ENCODE measurements at places on chromosomes 7 and 10. TPM values are rescaled to one million over a fixed set of nuclear protein-coding genes. Genes with fewer than 3 reads are reported as not detected.

GRCh38 chr10:110056822-110057221, 49.0 kb downstream of the ADD3 start:
- H3K4me3 ChIP-seq: no peak overlapping the region
- H3K4me1 ChIP-seq: peaks cover 13% of the 10 kb centered on the region
- H3K27me3 ChIP-seq: no peaks in the 10 kb centered on the region
- DNase-seq: no peak
- no peak overlapping the region for H3K27ac ChIP-seq

GRCh38 chr7:91137153-91137787, 127.0 kb upstream of the FZD1 start:
- H3K27ac ChIP-seq: no peak overlapping the region
- no peaks in the 10 kb centered on the region for H3K4me1 ChIP-seq
- no peak for DNase-seq
- H3K27me3 ChIP-seq: no peaks in the 10 kb centered on the region
- H3K4me3 ChIP-seq: no peak overlapping the region

DNA sequence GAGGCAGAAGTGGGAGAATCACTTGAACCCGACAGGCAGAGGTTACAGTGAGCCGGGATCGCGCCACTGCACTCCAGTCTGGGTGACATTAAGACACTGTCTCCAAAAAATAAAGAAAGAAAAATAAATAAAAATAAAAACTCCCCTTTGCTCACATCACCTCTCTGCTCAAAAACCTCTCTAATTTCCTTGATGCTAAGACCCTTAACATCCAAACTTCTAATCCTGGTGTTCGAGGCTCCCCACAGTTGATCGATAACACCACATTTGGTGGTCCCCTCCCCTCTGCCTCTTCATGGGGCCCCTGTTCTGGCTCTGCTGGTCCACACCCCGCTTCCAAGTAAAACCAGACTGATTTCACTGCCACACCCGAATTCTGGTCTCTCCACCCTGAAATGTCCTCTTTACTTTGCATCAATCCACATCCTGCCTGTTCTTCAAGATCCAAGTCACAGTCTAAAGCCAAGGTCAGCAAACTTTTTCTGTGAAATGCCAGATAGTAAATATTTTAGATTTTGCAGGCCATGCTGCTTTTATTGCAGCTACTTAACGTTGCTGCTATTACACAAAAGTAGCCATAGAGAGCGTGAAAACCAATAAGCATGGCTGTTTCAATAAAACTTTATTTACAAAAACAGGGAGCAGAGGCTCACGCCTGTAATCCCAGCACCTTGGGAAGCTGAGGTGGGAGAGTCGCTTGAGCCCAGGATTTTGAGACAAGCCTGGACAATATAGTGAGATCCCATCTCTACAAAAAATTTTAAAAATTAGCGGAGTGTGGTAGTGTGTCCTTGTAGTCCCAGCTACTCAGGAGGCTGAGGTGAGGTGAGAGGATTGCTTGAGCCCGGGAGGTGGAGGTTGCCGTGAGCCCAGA, 11.8 kb downstream of the MOSPD3 start:
- no peak for DNase-seq
- no peaks in the 10 kb centered on the region for H3K27me3 ChIP-seq
- no peak overlapping the region for H3K4me3 ChIP-seq
- H3K36me3 ChIP-seq: peaks cover 5% of the 10 kb centered on the region
- no peak overlapping the region for H3K27ac ChIP-seq
- H3K4me1 ChIP-seq: no peaks in the 10 kb centered on the region

- no peak for DNase-seq
- no peaks in the 10 kb centered on the region for H3K27me3 ChIP-seq
- no peak overlapping the region for H3K27ac ChIP-seq
- H3K36me3 ChIP-seq: no peaks in the 10 kb centered on the region
Observed at GRCh38 chr10:105509517-105509916, 868.4 kb downstream of the SORCS3 start.

Gene HOGA1
- 2.2 TPM for polyA plus RNA-seq

Gene ACTR3C
- 8.2 TPM for polyA plus RNA-seq

Data from left lung (tissue), 14 donors.